Activated T-cell treated with anti-CD3 and anti-CD28 coated beads, Interleukin-2, amount 50 U/mL, for 72 hours (primary cell): ENCODE measurements at places on chromosomes 11 and 22. TPM values are rescaled to one million over a fixed set of nuclear protein-coding genes. Genes with fewer than 3 reads are reported as not detected.

GRCh38 chr22:24424901-24425775 is 2.3 kb upstream of the ADORA2A start:
- peaks cover 54% of the 10 kb centered on the region for H3K4me1 ChIP-seq
- H3K27me3 ChIP-seq = no peaks in the 10 kb centered on the region
- no peak overlapping the region for H3K27ac ChIP-seq
- peak overlapping the region; percentile 89 for H3K4me3 ChIP-seq

- H3K4me3 ChIP-seq = no peak overlapping the region
- peaks cover 10% of the 10 kb centered on the region for H3K4me1 ChIP-seq
- no peak overlapping the region for H3K27ac ChIP-seq
Measured at GRCh38 chr11:20089796-20090653, 70.2 kb downstream of the DBX1 start.

GRCh38 chr11:16737818-16738192 is 642 bp upstream of the C11orf58 start:
- no peak overlapping the region for H3K4me3 ChIP-seq
- DNase-seq = no peak
- peak overlapping the region; percentile 83 for H3K27ac ChIP-seq
- no peaks in the 10 kb centered on the region for H3K27me3 ChIP-seq
- H3K36me3 ChIP-seq = peaks cover 11% of the 10 kb centered on the region

DNA sequence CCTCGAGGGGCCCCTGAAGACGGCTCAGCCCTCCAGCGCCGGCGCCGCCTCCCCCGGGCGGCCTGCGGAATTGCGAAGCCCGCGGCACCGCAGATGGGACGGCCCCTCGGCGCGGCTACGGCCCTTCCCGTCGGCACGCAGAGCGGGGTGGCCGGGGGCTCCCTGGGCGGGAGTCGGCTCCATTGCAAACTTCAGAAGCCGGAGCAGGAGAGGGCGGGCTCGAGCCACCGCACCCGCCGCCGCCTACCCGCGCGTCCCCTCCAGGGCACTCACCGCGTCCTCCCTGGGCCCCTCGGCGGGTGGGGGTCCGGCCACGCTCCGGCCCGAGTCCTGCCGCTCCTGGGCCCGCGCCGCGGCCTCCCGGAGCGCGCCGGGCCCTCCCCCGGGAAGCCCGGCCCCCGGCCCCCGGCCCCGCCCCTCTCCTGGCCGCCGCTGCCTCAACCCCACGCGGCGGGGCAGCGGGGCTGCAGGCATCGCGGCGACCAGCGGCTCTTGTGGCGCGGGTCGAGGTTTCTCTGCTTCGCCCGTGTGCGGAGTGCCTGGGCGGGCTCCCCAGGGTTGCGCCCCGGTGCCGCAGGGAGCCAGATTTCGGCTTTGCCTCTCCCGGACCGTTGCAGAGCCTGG is at the start of gene PACSIN3:
PACSIN3 (minus strand) TSS at position 359 of the 624 bp plus-strand sequence. CDS start 3,707 bp downstream, outside the sequence.
- H3K4me1 ChIP-seq = peaks cover 10% of the 10 kb centered on the region
- H3K4me3 ChIP-seq = peak within 1 kb of the TSS; percentile 84
- peak; percentile 61 for DNase-seq
- H3K36me3 ChIP-seq = no peaks in the 10 kb centered on the region

DNA sequence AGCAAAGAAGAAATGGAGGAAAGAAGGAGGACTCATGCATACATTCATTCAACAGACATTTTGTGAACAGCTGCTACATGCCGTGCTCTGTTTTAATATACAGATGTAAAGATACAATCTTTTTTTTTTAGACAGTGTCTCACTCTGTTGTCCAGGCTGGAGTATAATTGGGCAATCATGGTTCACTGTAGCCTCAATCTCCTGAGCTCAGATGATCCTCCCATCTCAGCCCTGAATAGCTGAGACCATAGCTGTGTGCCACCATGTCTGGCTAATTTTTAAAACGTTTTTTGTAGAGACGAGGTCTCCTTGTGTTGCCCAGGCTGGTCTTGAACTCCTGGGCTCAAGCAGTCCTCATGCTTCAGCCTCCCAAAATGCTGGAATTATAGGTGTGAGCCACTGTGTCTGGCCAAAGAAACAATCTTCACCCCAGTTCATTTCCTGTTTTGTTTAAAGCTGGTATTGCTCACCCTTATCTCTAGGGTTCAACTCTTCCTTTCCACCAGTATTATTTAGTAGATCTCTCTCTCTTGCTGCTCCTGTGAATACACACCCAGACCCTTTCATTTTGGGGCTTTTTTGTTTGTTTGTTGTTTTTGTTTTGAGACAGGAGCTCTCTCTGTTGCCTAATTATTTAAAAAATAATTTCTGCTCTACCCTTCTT is 69.8 kb downstream of the RNF169 start:
- no peak overlapping the region for H3K4me3 ChIP-seq
- H3K4me1 ChIP-seq = peaks cover 13% of the 10 kb centered on the region
- H3K27me3 ChIP-seq = no peaks in the 10 kb centered on the region
- peak overlapping the region; percentile 91 for H3K27ac ChIP-seq

GRCh38 chr22:26487996-26488395 is 4.3 kb downstream of the SRRD start:
- no peak for DNase-seq
- H3K27me3 ChIP-seq = no peaks in the 10 kb centered on the region
- H3K36me3 ChIP-seq = peaks cover 1% of the 10 kb centered on the region

DNA sequence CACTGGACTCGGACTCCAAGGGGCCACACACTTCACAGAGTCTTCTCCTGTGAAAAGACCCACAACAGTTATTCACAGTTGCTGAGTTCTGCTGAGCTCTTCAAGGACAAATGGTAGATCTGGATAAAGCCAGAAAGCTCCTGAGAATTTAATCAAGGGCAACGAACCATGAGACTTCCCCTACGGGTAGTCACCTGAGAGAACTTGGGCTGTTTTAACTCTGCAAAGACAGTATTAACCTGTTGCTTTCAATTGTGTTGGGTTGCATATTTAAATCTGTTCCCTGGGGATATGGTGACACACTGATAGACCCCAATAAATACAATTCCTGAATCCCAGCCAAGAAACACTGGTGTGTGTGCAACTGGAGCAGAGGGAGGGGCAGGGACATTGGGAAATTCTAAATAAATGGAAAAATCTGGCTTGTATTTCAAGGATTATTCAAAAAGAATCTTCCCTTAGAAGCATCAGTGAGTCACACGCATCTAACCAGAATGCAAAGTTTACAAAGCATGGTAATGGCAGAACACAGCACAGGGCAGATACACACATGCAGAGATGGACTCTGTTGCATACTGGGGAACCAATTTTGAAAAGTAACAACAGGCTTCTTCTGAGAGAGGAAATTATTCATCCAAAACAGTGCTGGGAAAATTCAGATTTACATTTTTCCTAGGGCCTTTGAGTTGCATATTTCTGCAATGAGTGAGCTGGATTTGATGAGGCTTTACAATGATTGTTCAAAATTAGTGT is 4.0 kb downstream of the KCNJ1 start:
- H3K4me1 ChIP-seq = peaks cover 9% of the 10 kb centered on the region
- H3K27ac ChIP-seq = no peak overlapping the region
- H3K27me3 ChIP-seq = no peaks in the 10 kb centered on the region
- no peak for DNase-seq
- H3K36me3 ChIP-seq = no peaks in the 10 kb centered on the region

DNA sequence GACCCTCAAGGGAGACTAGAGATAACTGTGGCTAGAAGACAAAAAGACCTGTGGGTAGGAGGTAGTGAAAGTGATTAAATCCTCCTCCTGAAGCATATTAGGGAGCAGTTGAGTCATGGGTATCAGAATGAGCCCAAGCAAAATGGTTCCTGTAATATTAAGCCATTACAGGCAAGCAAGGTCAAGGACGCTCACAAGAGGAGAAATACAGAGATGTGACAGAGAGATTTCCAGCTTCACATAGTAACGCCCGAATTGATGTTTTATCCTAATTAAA is 77.7 kb downstream of the FAM76B start:
- peaks cover 11% of the 10 kb centered on the region for H3K27me3 ChIP-seq
- peaks cover 47% of the 10 kb centered on the region for H3K4me1 ChIP-seq
- H3K27ac ChIP-seq = peak overlapping the region; percentile 10
- no peaks in the 10 kb centered on the region for H3K36me3 ChIP-seq
- no peak for DNase-seq

- no peak for DNase-seq
- no peak overlapping the region for H3K4me3 ChIP-seq
- H3K27me3 ChIP-seq = no peaks in the 10 kb centered on the region
- no peak overlapping the region for H3K27ac ChIP-seq
Measured at GRCh38 chr11:32920570-32920969, 28.0 kb downstream of the QSER1 start.

GRCh38 chr11:2306877-2307500 is 5.2 kb downstream of the TSPAN32 start:
- DNase-seq = no peak
- H3K27me3 ChIP-seq = no peaks in the 10 kb centered on the region
- peaks cover 21% of the 10 kb centered on the region for H3K4me1 ChIP-seq
- H3K4me3 ChIP-seq = no peak overlapping the region
- no peaks in the 10 kb centered on the region for H3K36me3 ChIP-seq

GRCh38 chr11:17572359-17572690 is 25.3 kb downstream of the OTOG start:
- no peak overlapping the region for H3K4me3 ChIP-seq
- peaks cover 18% of the 10 kb centered on the region for H3K27me3 ChIP-seq
- no peaks in the 10 kb centered on the region for H3K36me3 ChIP-seq
- no peak for DNase-seq
- H3K4me1 ChIP-seq = no peaks in the 10 kb centered on the region
- no peak overlapping the region for H3K27ac ChIP-seq

DNA sequence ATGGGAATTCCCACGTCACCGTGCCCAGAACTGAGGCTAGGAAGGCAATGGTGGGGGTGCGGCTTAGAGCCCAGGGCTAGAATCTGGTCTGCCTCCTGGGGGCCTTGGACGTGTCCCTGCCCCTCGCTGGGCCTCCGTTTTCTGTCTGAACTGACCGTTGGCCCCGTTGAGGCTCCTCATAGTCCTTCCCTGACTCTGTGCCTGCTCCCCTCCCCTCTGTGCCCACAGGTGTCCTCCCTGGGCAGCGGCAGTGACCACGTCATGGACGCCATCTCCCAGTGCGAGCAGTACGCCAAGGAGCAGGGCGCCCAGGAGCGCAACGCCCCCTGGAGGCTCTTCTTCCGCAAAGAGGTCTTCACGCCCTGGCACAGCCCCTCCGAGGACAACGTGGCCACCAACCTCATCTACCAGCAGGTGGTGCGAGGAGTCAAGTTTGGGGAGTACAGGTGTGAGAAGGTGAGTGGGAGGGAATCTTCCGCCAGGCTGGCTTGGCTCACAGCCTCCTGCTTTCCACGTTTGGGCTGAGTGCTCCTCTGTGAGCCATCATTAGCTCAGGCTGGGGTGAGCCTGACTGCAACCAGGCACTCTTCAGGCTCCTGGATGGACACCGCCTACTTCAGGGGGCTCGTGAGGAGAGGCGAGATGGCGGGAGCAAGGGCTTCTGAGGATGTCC is 63.9 kb downstream of the MYO7A start:
- no peaks in the 10 kb centered on the region for H3K4me1 ChIP-seq
- peak; percentile 27 for DNase-seq
- no peaks in the 10 kb centered on the region for H3K27me3 ChIP-seq
- no peaks in the 10 kb centered on the region for H3K36me3 ChIP-seq
- H3K27ac ChIP-seq = no peak overlapping the region

DNA sequence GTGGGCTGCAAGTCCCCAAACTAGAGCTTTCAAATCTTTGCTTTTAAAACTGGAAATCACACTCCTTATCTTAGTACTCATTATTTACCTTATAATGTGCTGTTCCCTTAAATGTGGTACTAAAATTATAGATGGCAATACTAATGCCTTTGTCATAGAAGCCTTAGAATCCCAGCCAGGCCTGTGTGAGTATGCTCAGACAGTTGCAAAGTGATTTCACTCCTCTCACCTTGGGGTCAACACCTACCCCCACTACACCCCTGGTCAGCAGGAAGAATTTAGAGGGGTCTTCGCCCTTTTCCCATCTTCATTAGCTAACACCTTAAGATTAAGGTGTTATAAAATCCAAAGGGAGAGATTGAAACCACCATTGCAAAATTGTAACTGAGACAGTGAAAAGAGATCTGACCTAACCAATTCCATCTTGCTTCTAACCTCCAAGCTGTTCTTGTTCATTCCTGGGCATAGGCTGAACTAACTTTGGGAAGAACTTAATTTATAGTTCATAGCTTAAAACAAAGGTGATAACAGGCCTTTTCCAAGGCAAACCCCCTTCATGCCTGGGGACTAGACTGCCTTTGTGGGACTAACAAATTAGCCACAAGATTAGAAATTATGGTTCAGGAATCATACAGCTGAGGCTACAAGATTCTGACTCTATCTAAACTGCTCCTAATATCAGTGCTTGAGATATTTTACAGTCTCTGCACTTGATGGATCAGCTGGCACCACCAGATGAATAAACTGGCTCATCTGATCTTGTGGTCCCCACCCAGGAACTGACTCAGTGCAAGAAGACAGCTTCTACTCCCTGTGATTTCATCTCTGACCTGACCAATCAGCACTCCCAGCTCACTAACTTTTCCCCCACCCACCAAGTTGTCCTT is 10.4 kb upstream of the MRPL17 start:
- no peak overlapping the region for H3K4me3 ChIP-seq
- peak; percentile 57 for DNase-seq
- peak overlapping the region; percentile 96 for H3K27ac ChIP-seq
- no peaks in the 10 kb centered on the region for H3K36me3 ChIP-seq

ZNF74 gene
- 8.3 TPM for total RNA-seq

DNA sequence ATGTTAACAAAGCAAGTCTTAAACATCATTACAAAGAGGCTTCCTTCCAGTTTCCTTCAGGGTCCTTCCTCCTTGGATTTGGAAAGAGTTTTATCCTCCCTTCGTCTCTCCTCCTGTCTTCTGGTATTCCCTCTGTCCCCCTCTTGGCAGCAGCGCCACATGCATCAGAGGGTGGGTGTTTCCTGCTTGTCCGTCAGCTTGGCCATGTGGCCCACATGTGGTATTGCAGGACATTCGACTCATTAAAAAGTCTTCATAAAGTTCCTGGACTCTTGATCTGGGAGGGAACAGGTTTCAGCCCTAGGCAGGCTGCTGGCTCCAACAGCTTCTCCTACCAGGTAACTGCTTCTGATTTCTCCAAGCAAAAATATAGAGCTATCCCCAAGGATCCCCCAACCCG is 189.8 kb downstream of the CSNK2A3 start:
- H3K4me1 ChIP-seq = no peaks in the 10 kb centered on the region
- no peaks in the 10 kb centered on the region for H3K36me3 ChIP-seq
- H3K4me3 ChIP-seq = no peak overlapping the region
- DNase-seq = no peak
- peaks cover 12% of the 10 kb centered on the region for H3K27me3 ChIP-seq
- no peak overlapping the region for H3K27ac ChIP-seq

SPI1 gene
- total RNA-seq = 0.35 TPM

CDC45 gene
- 119 TPM for total RNA-seq
